ENCODE measurements at places on chromosomes 5 and 9. TPM values are rescaled to one million over a fixed set of nuclear protein-coding genes. Genes with fewer than 3 reads are reported as not detected.

DNA sequence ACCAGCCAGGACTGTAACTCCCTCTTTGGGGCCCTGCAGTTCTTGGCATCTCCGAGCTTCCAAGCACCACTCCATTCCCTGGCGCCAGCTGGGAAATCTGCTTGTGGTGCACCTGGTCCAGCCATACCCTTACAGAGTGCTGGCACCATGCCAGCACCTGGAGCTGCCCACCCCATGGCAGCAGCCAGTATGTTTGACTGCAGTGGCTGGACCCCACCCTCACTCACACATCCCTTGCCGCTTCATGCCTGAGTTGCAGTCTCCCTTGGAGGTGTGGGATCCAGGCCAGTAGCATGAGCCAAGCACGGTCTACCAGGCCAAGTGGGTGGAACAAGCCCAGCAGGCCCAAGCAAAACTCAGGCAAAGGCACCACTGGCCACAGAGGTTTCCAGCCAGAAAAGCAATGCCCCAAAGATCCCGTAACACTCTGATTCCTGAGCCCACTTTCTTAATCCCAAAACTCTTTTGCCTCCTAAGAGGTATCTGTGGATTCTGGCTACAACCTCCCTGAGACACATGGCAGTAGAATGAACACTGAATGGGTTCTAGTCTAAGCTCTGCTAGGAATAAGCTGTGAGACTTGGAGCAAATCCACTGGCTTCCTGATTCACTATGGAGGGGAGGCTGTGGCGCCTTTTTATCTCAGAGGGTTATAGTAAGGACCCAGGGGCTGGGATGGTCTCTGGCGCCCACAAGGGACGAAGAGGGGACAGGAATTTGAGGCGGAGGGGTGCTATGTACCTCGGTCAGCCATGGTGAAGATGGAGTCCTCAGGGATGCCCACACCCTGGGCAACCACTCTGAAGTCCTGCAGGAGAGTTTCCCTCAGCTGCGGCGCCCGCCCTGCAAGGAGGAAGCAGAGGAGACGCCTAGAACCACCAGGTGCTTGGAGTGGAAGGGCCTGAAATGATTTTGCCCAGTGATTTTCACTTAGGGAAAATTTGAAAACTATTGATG lies 5.6 kb downstream of the AMBP start:
- DNase-seq, result peak; percentile 53

The TICAM2 gene
- total RNA-seq, result 0.25 TPM

DNA sequence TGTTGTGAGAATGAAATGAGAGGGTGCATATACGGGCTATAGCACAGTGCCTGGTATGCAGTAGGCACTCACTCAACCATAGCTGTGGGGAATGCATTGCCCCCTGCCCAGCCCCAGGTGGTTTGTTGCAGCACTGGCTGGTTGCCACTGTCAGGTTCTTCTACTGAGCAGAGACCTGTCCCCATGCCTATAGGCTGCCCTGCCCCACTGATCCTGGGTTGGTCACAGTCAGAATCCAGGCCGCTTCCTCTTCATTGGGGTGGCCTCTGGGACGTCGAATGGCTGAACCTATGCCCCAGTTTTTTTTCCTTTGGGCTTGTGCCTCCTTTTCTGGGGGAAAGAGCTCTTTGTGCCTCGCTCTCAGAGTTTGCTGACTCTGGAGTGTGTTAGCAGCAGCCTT lies 74.6 kb downstream of the RGS3 start:
- DNase-seq, result no peak

- DNase-seq, result no peak
These were observed 55.8 kb upstream of the SMARCA2 start for GRCh38 chr9:1959371-1959770.

DNA sequence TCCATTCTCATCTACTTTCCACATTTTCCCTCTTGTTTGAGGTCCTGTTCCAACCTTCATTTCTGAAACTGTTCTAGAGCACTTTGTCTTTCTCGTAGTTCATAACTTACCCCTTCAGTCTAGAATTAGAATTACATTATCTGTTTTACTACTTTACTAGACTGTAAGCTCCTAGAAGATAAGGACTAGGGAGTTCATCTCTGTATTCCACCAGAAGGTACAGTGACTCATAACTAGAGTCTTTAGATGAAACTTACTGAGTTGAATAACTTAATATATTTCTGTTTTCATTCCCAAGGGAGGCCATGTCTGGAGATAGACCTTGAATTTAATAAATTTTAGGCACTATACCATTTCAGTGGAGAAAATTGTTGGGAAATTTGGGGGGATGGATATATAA lies 38.7 kb downstream of the G3BP1 start:
- no peak for DNase-seq
